ENCODE measurements at places on chromosomes 12 and 14.

DNA sequence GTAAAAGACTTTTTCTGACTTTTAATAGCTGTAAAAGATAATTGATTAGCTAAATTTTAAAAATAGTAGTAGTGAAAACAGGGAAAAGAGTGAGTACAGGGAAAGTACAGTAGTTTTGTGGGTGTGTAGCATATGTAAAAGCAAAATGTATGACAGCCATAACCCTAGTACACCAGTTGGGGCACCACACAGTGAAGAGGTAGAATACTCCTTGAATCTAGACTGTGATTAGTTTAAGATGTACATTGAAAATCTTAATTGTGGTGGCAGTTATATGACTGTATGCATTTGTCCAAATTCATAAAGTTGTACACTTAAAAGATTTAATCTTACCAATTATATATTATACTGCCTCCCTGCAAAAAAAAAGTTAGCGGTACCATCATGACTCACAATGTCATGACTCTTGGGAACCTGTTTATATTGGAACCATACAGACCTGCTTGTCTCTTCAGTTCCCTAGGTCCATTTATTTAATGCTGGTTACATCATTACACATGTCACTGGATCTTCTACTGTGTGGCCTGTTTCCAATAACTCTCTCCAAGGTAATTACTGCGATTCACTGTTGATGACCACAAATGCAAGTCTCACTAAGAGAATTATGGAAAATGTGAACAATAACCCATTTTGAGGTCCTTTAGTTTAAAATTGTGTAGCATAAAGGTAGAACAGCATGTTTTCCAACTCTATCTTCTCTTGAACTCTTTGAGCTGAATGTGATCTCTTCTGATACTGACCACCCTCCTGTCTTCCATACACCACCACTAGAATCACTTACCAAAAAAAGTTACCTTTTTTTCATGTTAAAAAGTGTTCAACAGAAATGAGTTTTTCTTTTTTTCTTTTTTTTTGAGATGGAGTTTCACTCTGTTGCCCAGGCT lies 264.2 kb upstream of the AMIGO2 start:
- DNase-seq, result no peak
- no peaks in the 10 kb centered on the region for H3K36me3 ChIP-seq
- H3K27ac ChIP-seq, result no peak overlapping the region
- no peaks in the 10 kb centered on the region for H3K27me3 ChIP-seq
- no peaks in the 10 kb centered on the region for H3K4me1 ChIP-seq
- no peak overlapping the region for H3K4me3 ChIP-seq

DNA sequence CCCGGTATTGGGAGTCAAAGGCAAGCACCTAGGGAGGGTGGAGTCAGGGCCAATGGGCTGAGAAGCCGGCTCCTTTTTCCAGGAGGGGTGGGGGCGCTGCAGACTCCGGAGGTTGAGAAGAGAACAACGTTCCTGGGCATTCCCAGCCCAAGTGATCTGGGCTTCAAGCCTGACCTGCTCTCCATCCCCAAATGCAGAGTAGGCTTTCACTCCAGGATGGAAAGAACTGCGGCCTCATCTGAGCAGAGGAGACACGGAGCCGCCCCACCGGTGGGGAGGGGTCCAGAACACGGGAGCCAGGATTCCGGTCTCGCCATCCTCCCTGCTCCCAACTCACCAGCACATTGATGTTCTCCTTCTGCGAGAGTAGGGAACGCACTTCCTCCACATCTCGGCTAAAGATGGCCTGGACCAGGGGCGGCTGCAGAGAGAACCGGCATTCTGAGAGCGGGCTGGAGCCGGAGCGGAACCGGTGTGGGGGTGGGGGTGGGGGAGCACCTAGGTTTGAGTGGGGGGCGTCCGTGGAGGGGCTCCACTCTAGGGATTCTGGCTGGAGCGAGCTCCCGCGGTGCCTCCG lies 605 bp downstream of the ANKRD52 start:
- peaks cover 44% of the 10 kb centered on the region for H3K36me3 ChIP-seq
- H3K27me3 ChIP-seq, result no peaks in the 10 kb centered on the region
- peak overlapping the region; percentile 99 for H3K4me3 ChIP-seq
- no peak for DNase-seq
- peaks cover 28% of the 10 kb centered on the region for H3K4me1 ChIP-seq

GRCh38 chr14:24839617-24840203 lies 205.7 kb upstream of the GZMB start:
- H3K4me3 ChIP-seq, result no peak overlapping the region
- peaks cover 45% of the 10 kb centered on the region for H3K4me1 ChIP-seq
- H3K27me3 ChIP-seq, result no peaks in the 10 kb centered on the region
- no peaks in the 10 kb centered on the region for H3K36me3 ChIP-seq

- no peak for DNase-seq
- peak overlapping the region; percentile 83 for H3K4me3 ChIP-seq
- H3K4me1 ChIP-seq, result peaks cover 15% of the 10 kb centered on the region
- H3K27ac ChIP-seq, result no peak overlapping the region
- no peaks in the 10 kb centered on the region for H3K27me3 ChIP-seq
These were observed 527 bp upstream of the ATP23 start for GRCh38 chr12:57940915-57941164.

DNA sequence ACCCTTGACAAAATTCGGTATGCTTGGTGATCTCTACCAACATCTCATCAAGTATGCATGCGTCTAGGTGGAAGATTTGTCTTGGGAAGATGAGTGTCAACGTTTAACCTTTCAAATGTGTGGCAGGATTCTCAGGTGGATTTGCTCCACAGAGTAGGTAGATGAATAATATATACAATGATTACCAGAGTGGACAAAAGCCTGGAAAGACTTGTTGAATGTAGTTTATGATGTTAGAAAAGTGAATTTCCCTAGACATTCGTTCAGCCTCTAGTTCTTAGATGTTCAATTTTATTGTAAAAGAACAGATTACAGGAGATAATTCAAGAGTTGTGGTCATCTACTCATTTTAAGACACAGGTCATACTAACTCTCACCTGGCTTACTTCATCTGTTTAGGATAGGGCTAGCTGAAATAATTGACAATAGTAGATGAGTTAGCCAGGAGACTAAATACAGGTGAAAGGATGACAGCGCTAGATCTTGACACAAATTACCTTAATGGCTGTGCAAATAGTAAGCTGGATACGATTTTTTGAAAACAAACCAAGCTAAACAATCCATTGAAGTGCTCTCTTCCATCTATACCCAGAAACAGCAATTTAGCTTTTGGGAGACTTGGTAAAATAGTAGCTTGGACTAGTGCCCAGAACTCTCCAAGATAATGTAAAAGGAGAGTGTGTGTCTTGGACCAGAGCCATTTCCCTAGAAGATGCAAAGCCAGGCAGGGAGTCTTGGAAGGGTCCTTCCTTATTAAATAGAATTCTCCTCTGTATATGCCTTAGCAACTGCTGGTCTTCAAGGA lies 168.0 kb downstream of the DACT1 start:
- no peak overlapping the region for H3K27ac ChIP-seq
- H3K27me3 ChIP-seq, result no peaks in the 10 kb centered on the region
- DNase-seq, result no peak
- H3K4me1 ChIP-seq, result no peaks in the 10 kb centered on the region
